PC-3 (cell line): ENCODE measurements at places on chromosomes 16 and 17. TPM values are rescaled to one million over a fixed set of nuclear protein-coding genes. Genes with fewer than 3 reads are reported as not detected.

GRCh38 chr16:7398536-7398935 is 65.9 kb downstream of the RBFOX1 start:
- no peak overlapping the region for H3K27ac ChIP-seq
- H3K27me3 ChIP-seq, result no peaks in the 10 kb centered on the region
- no peak overlapping the region for H3K4me3 ChIP-seq
- no peaks in the 10 kb centered on the region for H3K36me3 ChIP-seq
- no peak for DNase-seq

DNA sequence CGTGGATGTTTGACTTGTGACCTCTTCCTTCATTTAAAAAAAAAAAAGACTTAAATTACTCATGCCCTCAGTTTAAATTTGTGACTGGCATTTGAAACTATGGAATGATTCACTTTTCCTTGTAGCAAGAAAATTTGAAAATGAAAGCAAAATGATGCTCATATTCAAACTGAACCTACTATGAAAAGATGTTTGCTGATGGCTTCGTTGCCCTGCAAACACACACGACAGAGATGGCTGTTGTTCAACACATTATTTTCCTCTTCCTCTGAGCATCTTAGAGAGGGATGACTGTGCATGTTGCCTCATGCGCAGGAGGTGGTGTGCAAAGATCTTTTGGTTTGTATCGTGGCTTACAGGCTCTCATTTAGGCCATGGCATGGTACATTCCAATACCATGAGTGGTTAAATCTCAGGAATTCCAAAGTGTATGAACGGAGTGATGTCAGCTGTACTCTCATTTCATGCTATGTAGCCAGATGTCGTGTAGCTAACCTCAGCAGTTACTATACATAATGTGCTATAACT is 164.5 kb downstream of the PRKCA start:
- peak overlapping the region; percentile 80 for H3K27ac ChIP-seq
- H3K27me3 ChIP-seq, result no peaks in the 10 kb centered on the region
- no peaks in the 10 kb centered on the region for H3K36me3 ChIP-seq
- peaks cover 71% of the 10 kb centered on the region for H3K4me1 ChIP-seq

- no peaks in the 10 kb centered on the region for H3K36me3 ChIP-seq
- peaks cover 63% of the 10 kb centered on the region for H3K4me1 ChIP-seq
- H3K27me3 ChIP-seq, result no peaks in the 10 kb centered on the region
- DNase-seq, result peak; percentile 92
- peak within 1 kb of the TSS; percentile 94 for H3K27ac ChIP-seq
Observed at GRCh38 chr16:57628008-57628781, at the start of gene ADGRG1. ADGRG1 (plus strand) TSS chr16:57628630; CDS start chr16:57650288, 21,658 bp downstream.

DNA sequence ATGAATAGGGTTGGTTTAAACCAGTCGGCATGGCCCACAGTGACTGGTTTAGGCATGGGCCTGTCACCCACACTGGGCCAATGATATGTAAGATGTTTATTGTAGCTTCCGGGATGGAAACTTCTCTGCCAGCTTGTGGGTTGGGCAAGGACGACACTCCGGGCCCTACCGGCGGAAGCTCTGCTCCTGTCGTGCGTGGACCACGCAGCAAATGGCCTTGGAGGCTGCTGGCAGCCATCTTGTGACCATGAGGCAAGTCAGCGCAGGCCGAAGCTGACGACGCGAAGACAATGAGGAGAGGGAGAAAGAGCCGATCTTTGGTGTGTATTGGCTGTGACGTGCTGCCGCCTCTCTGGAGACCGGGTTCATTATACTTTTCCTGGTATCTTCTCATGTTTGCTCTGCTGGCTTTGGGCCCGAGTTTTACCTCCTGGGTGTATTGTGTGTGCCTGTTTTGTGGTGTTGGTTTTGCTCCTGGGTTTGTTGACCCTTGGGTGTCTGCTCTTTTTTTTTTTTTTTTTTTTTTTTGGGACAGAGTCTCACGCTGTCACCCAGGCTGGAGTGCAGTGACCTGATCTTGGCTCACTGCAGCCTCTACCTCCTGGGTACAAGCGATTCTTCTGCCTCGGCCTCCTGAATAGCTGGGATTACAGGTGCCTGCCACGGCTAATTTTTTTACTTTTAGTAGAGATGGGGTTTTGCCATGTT is 15.4 kb downstream of the SLC25A10 start:
- 0 out of 2 replicates have a peak overlapping the region, but pooled peaks have one; percentile 4 for H3K27ac ChIP-seq
- peaks cover 23% of the 10 kb centered on the region for H3K4me1 ChIP-seq
- H3K4me3 ChIP-seq, result no peak overlapping the region
- DNase-seq, result peak; percentile 44
- no peaks in the 10 kb centered on the region for H3K27me3 ChIP-seq
- H3K36me3 ChIP-seq, result no peaks in the 10 kb centered on the region

GRCh38 chr16:11396241-11397048 is 51.2 kb downstream of the RMI2 start:
- H3K27ac ChIP-seq, result no peak overlapping the region
- H3K36me3 ChIP-seq, result no peaks in the 10 kb centered on the region
- peak; percentile 76 for DNase-seq
- H3K4me3 ChIP-seq, result no peak overlapping the region
- H3K27me3 ChIP-seq, result no peaks in the 10 kb centered on the region

DNA sequence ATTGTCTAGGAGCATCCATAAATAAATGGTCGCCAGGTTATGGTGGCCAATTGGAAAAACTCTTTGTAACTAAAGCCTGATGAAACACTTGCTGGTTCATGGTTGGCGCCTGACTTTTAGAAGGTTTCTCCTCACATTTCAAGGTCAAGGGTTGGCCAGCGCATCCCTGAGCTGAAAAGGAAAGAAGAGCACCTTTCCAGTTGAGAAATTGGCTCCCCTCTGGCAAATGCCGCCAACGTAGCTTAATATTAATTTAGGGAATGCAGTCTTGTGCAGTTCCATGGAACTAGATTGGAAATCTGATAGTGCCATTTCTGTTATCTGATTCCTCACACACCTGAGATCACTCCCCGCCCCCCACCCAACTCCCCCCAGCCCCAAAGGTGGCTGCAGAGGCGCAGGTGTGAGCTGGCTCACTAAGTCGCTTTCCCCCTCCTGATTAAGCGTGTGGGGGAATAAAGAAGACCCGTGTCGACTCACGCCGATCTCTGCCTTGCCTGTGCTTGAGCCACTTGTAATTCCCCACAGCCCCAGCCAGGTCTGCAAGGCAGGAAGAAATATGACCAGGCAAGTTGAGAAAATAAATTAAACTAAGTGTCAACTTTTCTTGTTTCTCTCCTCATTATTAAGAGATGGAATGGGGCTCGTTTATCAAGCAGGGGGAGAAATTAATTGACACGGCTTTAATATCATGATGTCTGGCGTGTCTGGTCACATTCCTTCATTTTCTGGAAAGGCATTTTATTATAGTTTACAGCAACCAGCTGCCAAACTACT is 157.7 kb downstream of the CCDC182 start:
- H3K4me3 ChIP-seq, result no peak overlapping the region
- no peaks in the 10 kb centered on the region for H3K27me3 ChIP-seq
- DNase-seq, result no peak
- no peaks in the 10 kb centered on the region for H3K36me3 ChIP-seq
- no peak overlapping the region for H3K27ac ChIP-seq

GRCh38 chr17:64984181-64984580 is 64.9 kb upstream of the LRRC37A3 start:
- DNase-seq, result no peak
- H3K27me3 ChIP-seq, result no peaks in the 10 kb centered on the region
- peak overlapping the region; percentile 83 for H3K27ac ChIP-seq

DNA sequence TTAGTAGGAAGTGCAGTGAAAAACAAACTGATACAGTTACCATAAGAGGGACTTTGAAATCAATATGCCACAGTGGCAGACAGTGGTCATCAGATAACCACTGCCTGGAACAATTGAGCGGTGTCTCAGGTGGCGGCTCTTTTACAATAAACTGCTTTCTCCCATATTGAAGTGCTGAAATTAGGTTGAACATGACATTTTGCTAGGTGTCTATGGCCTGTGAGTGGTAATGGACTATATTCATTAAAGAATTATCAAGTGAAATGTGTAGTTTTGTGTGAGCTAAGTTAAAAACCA is 214.7 kb downstream of the RPTOR start:
- no peak for DNase-seq
- H3K36me3 ChIP-seq, result peaks cover 8% of the 10 kb centered on the region; the same call in 1 of the 2 replicates
- peaks cover 32% of the 10 kb centered on the region for H3K4me1 ChIP-seq
- H3K27me3 ChIP-seq, result no peaks in the 10 kb centered on the region

DNA sequence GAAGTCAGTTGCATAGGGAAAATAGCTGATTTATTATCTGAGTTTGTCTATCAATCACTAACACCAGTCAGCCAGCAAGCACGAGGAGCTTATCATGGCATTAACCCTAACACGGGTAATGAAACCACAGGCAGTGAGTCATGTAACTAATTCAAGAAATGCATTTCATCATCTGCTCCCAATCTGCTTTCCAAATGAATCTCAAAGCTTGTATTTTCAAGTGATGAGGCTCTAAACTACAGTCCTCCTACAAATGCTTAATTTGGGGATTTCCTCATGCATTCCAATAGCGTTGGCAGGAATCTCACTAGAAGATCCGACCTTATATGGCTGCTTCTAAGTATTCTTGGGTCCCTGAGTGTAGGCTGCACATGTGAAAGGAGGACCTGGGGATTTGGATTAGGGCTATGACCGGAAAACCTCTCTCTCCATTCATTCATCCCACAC is 118.4 kb upstream of the HSBP1 start:
- peaks cover 15% of the 10 kb centered on the region for H3K27me3 ChIP-seq
- H3K4me3 ChIP-seq, result no peak overlapping the region
- DNase-seq, result no peak
- H3K27ac ChIP-seq, result no peak overlapping the region
- H3K36me3 ChIP-seq, result no peaks in the 10 kb centered on the region
- no peaks in the 10 kb centered on the region for H3K4me1 ChIP-seq

GRCh38 chr17:70130289-70130688 is 39.0 kb upstream of the KCNJ2 start:
- no peaks in the 10 kb centered on the region for H3K27me3 ChIP-seq
- no peak for DNase-seq
- no peak overlapping the region for H3K27ac ChIP-seq
- H3K36me3 ChIP-seq, result no peaks in the 10 kb centered on the region
- no peak overlapping the region for H3K4me3 ChIP-seq

DNA sequence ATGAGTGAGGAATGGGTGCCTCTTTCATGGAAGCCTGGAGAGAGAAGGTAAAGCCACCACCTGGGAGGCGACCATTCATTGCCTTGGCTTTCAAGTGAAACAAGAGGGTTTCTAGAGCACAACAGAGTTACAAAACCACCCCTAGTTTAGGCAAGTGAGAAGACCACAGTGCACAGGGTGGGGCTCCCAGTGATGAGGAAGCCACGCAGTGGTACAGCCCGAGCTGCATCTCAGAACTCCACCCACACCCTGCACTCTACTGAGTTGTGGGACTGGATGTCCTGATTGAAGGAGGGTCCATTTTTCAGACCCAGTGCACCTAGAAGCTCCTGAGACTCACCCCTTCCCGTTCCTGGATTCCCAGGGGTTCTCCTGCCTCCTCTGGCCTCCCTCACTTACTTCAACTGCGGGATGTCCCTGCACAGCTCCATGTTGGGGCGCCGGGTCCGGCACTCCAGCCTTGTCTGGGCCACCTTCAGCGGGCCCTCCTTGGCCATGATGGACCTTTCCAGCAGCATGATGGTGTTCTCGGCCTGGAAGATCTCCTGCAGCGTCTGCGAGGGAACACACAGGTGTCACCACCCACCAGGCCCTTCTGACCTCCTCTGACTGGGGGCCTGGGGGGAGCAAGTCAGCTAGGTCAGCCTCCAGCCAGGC is 55.1 kb upstream of the EMP2 start:
- no peak overlapping the region for H3K27ac ChIP-seq
- no peaks in the 10 kb centered on the region for H3K4me1 ChIP-seq
- H3K4me3 ChIP-seq, result no peak overlapping the region

- DNase-seq, result peak; percentile 52
- H3K27me3 ChIP-seq, result no peaks in the 10 kb centered on the region
- H3K4me3 ChIP-seq, result no peak overlapping the region
Observed at GRCh38 chr16:85759631-85760419, 8.9 kb upstream of the C16orf74 start.

GRCh38 chr16:17369421-17370222 is 101.1 kb downstream of the XYLT1 start:
- no peak for DNase-seq
- H3K4me3 ChIP-seq, result no peak overlapping the region
- H3K27me3 ChIP-seq, result no peaks in the 10 kb centered on the region
- H3K36me3 ChIP-seq, result no peaks in the 10 kb centered on the region
- H3K27ac ChIP-seq, result no peak overlapping the region

- H3K4me1 ChIP-seq, result peaks cover 21% of the 10 kb centered on the region
- H3K4me3 ChIP-seq, result peak overlapping the region; percentile 64
- DNase-seq, result no peak
- no peaks in the 10 kb centered on the region for H3K27me3 ChIP-seq
- no peak overlapping the region for H3K27ac ChIP-seq
Observed at GRCh38 chr16:66551788-66552285, 539 bp upstream of the CKLF start.

- DNase-seq, result peak; percentile 4
- H3K27ac ChIP-seq, result 0 out of 2 replicates have a peak overlapping the region, but pooled peaks have one; percentile 5
- no peaks in the 10 kb centered on the region for H3K27me3 ChIP-seq
- H3K36me3 ChIP-seq, result no peaks in the 10 kb centered on the region
- H3K4me3 ChIP-seq, result no peak overlapping the region
Observed at GRCh38 chr16:1745900-1746692, 25.2 kb downstream of the NME3 start.

GRCh38 chr17:77375917-77376651 is 235.3 kb downstream of the SEC14L1 start:
- no peak overlapping the region for H3K27ac ChIP-seq
- H3K4me1 ChIP-seq, result no peaks in the 10 kb centered on the region
- no peaks in the 10 kb centered on the region for H3K27me3 ChIP-seq
- no peak for DNase-seq
- H3K36me3 ChIP-seq, result no peaks in the 10 kb centered on the region; the same call in 1 of the 2 replicates
- H3K4me3 ChIP-seq, result no peak overlapping the region

- no peak overlapping the region for H3K4me3 ChIP-seq
- peaks cover 14% of the 10 kb centered on the region for H3K4me1 ChIP-seq
- DNase-seq, result no peak
- H3K36me3 ChIP-seq, result peaks cover 4% of the 10 kb centered on the region; the same call in 1 of the 2 replicates
- H3K27ac ChIP-seq, result no peak overlapping the region
Observed at GRCh38 chr16:20874088-20874581, 26.0 kb downstream of the DCUN1D3 start.

GRCh38 chr16:81530296-81530721 is 85.7 kb downstream of the CMIP start:
- no peak overlapping the region for H3K27ac ChIP-seq
- no peak overlapping the region for H3K4me3 ChIP-seq
- peaks cover 21% of the 10 kb centered on the region for H3K4me1 ChIP-seq
- no peaks in the 10 kb centered on the region for H3K27me3 ChIP-seq

GRCh38 chr17:18102640-18103039 is 5.9 kb upstream of the MYO15A start:
- H3K27ac ChIP-seq, result no peak overlapping the region
- no peaks in the 10 kb centered on the region for H3K27me3 ChIP-seq
- H3K4me1 ChIP-seq, result no peaks in the 10 kb centered on the region
- no peak overlapping the region for H3K4me3 ChIP-seq

GRCh38 chr16:71734511-71734910 is 10.0 kb upstream of the PHLPP2 start:
- no peaks in the 10 kb centered on the region for H3K27me3 ChIP-seq
- H3K36me3 ChIP-seq, result peaks cover 49% of the 10 kb centered on the region
- no peaks in the 10 kb centered on the region for H3K4me1 ChIP-seq
- DNase-seq, result no peak
- H3K4me3 ChIP-seq, result no peak overlapping the region
- no peak overlapping the region for H3K27ac ChIP-seq

GRCh38 chr17:74183411-74183810 is 20.1 kb upstream of the RPL38 start:
- no peak overlapping the region for H3K4me3 ChIP-seq
- H3K4me1 ChIP-seq, result no peaks in the 10 kb centered on the region
- H3K36me3 ChIP-seq, result no peaks in the 10 kb centered on the region
- peaks cover 64% of the 10 kb centered on the region for H3K27me3 ChIP-seq
- DNase-seq, result no peak
- no peak overlapping the region for H3K27ac ChIP-seq

The IRX3 gene
- total RNA-seq, result not detected in 2 replicates

The ZMYND15 gene
- 0.51 and 0.58 TPM in 2 replicates for total RNA-seq

The RNF227 gene
- 0.11 and 0.52 TPM in 2 replicates for total RNA-seq

The CARD14 gene
- total RNA-seq, result 2.3 and 4.4 TPM in 2 replicates

The ABCA5 gene
- total RNA-seq, result 7.0 and 9.4 TPM in 2 replicates

The TRPV2 gene
- total RNA-seq, result 0.69 and 1.9 TPM in 2 replicates

The KRTAP4-5 gene
- total RNA-seq, result not detected in 2 replicates
